Right lobe of liver (tissue), 6 donors: ENCODE measurements at places on chromosomes 13 and 19.
A peak's percentile ranks its signal among the peaks of the same experiment; 100 is the strongest.

- no peak for DNase-seq
Observed at GRCh38 chr13:36261976-36262375, 35.6 kb downstream of the CCDC169 start.

DNA sequence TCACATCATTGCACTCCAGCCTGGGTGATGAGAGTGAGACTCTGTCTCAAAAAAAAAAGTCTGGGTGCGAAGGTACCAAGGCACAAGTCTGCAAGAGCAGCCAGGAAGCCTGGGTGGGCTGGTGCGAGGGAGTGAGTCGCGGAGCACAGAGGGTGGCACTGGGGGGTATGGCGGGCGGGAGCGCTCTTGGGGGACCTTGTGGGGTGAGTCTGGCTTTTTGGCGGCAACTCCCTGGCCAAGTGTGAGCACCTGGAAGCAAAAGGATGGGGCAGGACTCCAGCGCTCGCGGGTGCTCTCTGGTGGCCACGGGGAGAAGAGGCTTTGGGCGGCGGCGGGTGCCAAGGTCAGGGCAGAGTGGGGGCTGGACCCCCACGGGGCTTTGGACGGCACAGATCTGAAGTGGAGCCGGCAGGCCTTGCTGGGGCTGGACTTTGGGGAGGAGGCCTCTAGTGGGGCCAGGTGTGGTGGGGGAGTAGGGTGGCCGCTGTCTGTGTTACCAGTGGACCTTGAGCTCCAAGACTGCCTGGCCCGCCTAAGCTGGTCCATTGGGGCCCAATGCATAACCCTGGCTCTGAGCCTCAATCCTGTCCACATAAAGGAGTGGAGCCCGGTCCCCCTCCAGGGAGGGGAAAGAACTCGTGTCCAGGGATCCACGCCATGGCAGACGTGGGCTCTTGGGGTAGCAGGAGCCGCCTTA lies 1.6 kb downstream of the P2RY11 start:
- peak; percentile 71 for DNase-seq

DNA sequence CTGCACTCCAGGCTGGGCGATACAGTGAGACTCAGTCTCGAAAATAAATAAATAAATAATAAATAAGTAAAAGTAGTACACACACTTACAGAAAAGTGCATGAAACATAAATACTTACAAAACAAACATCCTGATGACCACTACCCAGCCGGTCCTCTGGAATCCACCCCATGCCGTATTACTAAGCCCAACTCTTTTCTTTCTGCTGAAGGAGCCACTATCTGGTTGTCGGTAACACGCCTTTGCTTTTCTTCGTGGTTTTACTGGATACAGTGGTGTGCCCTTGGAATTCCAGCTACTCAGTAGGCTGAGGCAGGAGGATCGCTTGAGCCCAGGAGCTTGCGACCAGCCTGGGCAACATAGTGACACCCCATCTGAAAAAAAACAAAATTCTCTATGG lies 39.4 kb downstream of the CELF5 start:
- no peak for DNase-seq

DNA sequence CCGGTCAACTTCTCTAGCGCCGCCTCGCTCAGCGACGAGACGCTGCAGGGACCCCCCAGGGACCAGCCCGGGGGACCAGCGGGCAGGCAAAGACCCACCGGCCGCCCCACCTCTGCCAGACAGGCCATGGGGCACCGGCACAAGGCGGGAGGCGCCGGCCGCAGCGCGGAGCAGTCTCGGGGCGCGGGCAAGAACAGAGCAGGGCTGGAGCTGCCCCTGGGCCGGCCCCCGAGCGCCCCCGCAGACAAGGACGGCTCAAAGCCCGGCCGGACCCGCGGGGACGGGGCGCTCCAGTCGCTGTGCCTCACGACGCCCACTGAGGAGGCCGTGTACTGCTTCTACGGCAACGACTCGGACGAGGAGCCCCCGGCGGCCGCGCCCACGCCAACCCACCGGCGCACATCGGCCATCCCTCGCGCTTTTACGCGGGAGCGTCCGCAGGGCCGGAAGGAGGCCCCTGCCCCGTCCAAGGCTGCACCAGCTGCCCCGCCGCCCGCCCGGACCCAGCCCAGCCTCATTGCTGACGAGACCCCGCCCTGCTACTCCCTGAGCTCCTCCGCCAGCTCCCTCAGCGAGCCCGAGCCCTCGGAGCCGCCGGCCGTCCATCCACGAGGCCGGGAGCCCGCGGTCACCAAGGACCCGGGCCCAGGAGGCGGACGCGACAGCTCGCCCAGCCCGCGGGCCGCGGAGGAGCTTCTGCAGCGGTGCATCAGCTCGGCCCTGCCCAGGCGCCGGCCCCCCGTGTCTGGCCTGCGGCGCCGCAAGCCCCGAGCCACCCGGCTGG lies 11.3 kb downstream of the C19orf25 start:
- DNase-seq, result peak; percentile 50

GRCh38 chr13:112849500-112849899 lies 119.5 kb upstream of the MCF2L start:
- DNase-seq, result no peak

DNA sequence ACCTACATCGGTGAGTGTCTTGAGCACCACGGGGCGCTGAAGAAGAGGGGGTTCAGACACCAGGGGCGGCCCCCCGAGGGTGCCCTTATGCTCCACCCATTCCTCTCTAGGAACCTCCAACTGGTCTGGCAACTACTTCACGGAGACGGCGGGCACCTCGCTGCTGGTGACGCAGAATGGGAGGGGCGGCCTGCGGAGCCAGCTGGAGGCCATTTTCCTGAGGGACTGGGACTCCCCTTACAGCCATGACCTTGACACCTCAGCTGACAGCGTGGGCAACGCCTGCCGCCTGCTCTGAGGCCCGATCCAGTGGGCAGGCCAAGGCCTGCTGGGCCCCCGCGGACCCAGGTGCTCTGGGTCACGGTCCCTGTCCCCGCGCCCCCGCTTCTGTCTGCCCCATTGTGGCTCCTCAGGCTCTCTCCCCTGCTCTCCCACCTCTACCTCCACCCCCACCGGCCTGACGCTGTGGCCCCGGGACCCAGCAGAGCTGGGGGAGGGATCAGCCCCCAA lies 12.1 kb downstream of the HIPK4 start:
- DNase-seq, result no peak

GRCh38 chr19:13195678-13196077 lies 45.5 kb downstream of the IER2 start:
- DNase-seq, result peak; percentile 75

GRCh38 chr19:584240-585001 lies 5.3 kb upstream of the HCN2 start:
- no peak for DNase-seq

DNA sequence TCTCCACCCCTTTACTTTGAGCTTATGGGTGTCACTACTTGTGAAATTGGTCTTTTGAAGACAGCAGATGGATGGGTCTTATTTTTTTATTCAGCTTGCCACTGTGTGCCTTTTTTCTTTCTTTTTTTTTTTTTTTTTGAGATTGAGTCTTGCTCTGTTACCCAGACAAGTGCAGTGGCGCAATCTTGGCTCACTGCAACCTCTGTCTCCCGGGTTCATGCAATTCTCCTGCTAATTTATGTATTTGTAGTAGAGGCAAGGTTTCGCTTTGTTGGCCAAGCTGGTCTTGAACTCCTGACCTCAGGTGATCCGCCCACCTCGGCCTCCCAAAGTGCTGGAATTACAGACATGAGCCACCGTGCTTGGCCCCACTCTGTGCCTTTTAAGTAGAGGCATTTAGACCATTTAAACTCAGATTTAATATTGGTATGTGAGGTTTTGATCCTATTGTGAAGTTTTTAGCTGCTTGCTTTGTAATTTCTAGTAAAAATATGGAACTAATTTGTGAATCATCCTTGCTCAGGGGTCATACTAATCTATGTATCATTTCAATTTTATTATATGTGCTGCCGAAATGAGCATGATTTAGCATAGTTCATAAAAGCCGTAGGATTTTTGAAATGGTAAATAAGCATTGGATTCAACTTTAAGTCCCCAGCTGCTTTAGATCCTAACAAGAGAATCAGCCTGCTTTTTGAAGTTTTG lies 584.5 kb downstream of the SLITRK1 start:
- no peak for DNase-seq

DNA sequence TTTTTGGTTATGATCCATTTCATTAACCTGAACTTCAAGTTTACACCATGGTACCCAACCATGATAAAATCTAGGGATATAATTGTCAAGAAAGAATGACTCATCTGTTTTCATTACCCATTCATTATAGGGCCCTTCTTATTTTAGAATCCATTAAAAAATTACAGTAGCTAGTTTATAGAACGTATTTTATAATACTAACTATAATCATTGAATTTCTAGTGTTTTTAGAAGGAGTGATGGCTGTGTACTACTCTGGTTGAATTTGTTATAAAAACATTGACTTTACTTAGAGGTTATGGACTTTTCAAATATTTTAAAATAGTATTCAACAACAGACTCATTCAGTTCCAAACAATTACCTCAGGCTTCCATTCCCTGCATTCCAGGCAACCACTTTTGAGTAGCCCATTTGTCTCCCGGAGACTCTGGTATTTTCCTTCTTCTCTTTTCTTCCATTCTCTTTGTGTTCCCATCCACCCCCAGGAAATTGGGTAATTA lies 71.9 kb upstream of the KLF12 start:
- no peak for DNase-seq

DNA sequence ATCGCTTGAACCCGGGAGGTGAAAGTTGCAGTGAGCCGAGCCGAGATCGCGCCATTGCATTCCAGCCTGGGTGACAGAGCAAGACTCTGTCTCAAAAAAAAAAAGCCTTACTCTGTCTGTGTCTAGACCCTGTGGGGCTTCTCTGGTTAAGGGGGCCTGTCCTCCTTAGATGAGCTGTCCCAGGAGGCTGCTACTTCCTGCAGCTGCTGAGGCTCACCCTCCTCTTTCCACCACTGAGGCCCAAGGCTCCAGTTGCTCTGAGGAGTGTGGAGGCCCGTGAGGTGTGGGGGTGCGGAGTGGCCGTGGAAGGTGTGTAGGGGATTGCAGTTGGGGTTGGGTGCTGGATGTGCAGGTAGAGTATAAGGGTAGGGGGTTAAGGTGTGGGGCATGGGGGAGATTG lies 22.1 kb upstream of the RASA3 start:
- no peak for DNase-seq

DNA sequence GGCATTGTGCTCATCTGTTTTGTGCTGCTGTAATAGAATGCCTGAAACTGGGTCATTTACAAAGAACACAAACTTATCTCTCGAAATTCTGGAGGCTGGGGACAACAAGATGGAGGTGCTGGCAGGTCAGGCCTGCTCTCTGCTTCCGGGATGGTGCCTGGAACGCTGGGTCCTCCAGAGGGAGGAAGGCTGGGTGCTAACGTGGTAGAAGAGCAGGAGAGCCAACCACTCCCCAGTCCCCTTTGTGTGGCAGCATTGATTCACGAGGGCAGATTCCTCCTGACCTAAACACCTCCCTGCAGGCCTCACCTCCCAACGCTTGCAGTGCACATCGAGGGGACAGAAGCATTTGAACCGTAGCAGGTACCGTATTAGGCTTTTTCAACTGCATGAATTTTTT lies 34.1 kb upstream of the TFDP1 start:
- no peak for DNase-seq

- DNase-seq, result no peak
Observed at GRCh38 chr13:44373601-44374347, at the start of gene SERP2. TSS of gene SERP2 (plus strand) at chr13:44373824. CDS start at chr13:44374026, 202 bp downstream.

- DNase-seq, result no peak
Observed at GRCh38 chr19:29217616-29218015, 4.7 kb upstream of the UQCRFS1 start.

- DNase-seq, result no peak
Observed at GRCh38 chr13:50370303-50370950, 355.2 kb downstream of the KCNRG start.

DNA sequence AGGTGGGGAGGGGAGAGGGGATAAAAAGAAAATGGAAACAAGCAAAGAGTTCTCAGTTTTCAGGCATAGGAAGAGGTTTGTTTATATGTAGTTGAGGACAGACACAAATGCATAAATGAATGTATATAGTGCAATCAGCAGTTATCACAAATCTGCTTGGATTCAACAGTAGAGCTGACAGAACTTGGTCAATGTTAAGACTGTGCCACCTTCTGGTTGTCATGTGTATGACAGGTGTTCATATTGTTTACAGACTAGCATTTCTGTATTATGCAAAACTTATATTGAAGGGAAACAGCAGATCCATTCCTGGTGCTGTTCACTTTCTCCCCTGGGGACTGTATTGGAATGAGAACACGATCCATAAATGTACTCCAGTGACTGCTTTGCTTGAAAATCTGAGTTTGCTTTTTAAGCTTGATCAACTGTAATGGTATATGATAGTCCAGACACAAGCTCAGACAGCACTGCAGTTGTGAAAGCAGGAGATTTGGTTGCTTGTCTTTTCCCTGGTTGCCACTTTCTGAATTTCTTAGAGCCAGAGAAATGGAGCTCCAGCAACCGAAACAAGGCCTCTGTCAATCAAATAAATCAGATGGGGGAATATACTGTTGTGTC lies 319.5 kb upstream of the OBI1 start:
- no peak for DNase-seq

GRCh38 chr13:110359840-110360301 lies 52.8 kb downstream of the COL4A2 start:
- no peak for DNase-seq

GRCh38 chr13:45432737-45433380 lies 14.7 kb upstream of the SLC25A30 start:
- DNase-seq, result no peak

GRCh38 chr19:4449639-4450028 lies 8.0 kb downstream of the UBXN6 start:
- DNase-seq, result no peak

- peak; percentile 68 for DNase-seq
Observed at GRCh38 chr13:99086267-99087097, 108.6 kb upstream of the DOCK9 start.

- peak; percentile 21 for DNase-seq
Observed at GRCh38 chr13:53201454-53202225, 173.0 kb downstream of the OLFM4 start.

- DNase-seq, result no peak
Observed at GRCh38 chr19:32396046-32396652, 9.4 kb upstream of the DPY19L3 start.

GRCh38 chr13:111968336-111969010 lies 98.5 kb upstream of the SOX1 start:
- no peak for DNase-seq

GRCh38 chr13:99465454-99465853 lies 35.8 kb upstream of the TM9SF2 start:
- no peak for DNase-seq

DNA sequence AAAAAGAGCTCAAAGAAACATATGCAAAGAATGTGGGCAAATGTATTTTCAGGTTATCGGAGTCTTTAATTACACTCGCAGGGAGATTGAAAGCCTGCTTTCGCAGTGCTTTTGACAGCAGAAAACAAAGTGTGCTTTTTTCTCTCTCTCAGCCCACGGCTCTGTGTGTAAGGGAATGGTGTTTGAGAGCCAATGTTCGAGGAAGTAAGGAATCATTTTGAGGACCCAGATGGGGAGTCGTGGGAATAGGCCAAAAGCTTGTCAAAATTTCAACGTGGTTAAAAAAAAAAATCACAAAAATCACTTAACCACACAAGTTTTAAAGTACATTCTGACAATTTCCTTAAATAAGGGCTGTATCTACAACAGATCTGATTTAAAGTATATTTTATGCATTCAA lies 197.1 kb upstream of the IRS2 start:
- no peak for DNase-seq

GRCh38 chr13:49625392-49626079 lies 2.8 kb upstream of the ARL11 start:
- peak; percentile 94 for DNase-seq
